ENCODE measurements at places on chromosomes 2 and 18.

DNA sequence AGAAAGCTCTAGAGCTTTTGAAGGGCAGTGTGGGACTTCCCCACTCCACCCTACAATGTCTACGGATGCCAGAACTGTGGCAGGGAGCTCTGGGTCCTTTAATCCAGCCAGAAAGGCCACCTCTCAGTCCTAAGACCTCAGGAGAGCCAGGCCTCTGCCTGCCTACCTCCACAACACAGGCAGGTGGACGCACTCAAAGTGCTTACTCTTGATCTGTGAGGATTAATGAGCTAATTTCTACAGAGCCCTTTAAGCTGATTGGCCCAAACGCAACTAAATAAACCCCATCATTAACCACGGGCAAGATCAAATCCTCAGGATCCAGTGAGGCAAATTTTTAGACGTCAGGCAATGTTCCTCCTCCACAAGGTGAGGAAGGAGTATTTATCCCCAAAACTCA, 8.1 kb downstream of the STK39 start:
- DNase-seq: no peak

DNA sequence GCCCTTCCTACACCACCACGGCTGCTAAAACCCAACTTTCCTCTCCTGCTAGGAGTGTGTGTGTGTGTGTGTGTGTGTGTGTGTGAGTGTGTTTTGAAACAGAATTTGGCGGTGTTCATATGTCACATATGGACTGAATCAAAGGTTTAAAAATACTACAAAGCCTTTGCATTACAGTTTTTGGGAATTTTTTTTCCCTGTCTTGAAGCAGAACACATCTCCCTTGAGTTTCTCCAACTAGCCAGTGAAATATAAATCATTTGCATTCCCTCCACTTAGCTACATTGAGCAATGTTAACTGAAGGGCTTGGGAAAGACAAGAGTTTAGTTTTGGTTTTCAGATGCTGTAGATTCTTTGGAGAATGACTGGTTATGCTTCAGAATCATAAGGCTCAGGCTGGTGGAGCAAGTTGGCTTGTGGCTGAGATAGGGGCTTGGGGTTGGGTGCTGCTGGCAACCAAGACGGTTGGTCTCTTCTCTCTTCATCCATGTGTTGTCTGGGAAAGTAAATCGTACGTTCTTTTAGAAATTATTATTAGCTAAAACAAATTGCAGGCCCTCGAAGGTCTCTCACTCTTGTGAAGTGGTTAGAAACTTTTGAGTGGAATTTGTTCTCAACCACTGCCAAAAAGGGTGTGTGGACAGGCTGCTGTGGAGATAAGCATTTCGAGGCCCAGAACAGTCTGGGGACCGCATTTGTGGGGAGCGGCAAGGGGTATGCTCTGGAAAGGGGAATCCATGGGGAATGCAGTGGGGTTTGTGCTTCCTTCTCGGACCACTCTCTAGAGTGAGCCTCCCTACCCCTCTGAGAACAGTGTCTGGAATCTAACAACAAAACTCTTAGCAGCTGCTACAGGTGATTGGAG, 1.4 kb downstream of the NRP2 start:
- DNase-seq: no peak

DNA sequence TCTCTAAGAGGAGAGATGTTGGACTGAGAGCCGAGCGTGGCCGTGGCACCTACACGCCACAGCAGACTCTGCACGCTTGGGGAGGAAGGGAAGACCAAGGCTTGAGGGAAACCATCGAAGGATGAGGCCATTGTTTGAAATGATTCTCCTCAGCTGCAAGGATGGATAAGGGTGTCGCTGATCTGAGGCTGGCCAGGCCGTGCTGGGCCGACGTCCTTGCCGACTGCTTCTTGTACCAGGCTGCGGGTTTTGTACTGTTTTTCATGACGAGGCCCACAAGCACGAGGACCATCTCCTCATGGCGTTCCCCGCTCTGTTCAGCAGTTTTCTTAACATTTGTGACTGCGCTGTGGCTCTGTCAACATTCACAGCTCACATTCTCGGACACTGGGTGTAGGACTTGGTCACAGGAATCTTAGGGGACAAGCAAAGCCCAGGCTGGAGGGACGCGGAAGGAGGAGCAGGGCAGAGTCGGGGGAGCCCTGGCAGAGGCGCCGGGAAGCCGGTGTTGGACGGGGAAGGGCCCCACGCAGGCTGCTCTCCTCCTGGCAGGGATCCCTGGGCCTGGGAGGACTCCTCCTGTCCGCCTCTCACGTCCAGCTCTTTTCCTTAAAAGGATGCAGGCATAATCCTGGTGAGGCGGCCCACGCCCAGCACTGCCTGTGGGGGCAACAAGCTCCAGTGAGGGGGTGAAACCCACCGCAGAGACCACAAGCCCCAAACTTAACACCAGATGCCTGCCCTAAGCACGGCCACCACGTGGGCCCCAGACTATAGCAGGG, 259.0 kb upstream of the SALL3 start:
- no peak for DNase-seq

GRCh38 chr2:187618813-187619212, 64.6 kb upstream of the TFPI start:
- DNase-seq: no peak

DNA sequence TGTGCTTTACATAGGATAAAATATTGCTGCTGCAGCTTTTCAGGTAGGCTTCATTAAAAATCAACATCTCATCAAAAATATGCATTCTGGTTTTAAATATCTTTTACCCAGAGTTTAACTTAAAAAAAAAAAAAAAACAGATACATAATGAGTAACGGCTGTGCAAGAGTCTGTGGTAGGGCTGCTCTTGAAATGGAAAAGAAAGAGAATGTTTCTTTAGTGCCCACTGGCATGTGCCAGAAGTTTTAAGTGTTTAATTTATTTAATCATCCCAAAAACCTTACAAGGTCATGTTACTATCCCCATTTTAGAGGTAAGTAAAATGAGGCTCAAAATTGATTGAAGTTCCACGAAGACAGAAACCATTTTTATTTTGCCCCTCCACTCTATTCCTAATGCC, 92.1 kb downstream of the SLC8A1 start:
- DNase-seq: no peak

Measured in NCI-H526 treated with DMSO at 0.1 percent for 48 hours (cell line).